ENCODE measurements at places on chromosomes 7 and 10. TPM values are rescaled to one million over a fixed set of nuclear protein-coding genes. Genes with fewer than 3 reads are reported as not detected.
A peak's percentile ranks its signal among the peaks of the same experiment; 100 is the strongest.

DNA sequence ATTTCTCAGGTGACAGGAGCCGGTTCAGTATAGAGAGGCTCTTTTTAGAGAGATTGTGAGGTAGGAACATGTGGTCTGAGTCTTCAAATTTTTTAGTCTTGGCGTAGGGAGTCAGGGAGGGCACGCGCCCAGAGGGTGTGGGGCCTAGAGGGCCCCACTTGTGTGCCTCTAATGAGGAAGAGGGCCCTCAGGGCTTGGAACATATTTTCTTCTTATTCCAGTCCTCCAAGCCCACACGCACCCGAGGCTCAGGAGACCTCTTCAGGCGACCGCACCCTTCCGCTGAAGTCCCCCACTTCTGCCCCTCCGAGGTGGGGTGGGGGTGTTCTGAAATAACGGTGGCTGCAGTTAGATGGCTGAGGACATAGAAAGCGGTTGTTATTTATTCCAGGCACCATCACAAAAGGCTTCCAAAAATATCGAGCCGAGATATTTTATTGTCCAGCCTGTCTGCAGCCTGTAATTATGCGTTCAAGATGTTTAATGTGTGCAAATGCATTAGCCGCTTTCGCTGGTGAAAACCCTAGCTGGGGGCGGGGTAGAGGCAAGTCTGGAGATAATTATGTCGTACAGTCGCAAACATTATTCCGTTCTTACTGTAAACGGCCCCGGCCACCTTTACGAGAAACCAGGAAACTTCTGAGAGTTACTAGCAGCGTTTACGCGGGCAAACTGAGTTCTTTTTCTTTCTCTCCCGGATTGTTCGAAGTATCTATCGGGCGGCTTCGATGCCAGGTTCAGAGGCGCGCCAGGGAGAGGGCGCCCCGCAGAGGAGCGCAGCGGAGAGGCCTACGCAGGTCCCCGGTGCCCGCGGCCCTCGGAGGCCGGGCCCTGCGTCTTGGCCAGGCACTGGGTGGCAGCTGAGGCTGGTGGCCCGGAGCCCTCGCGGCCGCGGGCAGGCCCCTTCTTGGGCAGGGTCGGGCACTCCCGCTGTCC lies 12.9 kb upstream of the HOXA13 start:
- no peak for DNase-seq

DNA sequence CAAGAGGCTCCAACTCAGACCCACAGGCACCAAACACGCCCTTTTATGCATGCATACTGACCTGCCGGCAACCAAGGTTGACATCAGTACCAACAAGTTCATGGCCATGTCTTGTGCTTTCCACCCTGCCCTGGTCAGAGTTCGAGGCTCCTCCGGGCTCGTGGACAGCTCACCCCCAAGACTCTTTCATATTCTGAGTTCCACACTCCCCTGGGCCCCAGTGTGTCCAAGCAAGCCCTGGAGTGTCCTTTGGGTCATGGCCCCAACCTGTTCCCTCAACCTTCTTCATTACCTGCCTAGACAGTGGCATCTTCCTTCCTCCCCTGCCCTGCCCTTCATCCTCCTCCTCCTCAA lies 40.5 kb downstream of the HIF1AN start:
- no peak for DNase-seq

GRCh38 chr7:120327054-120327453 lies 54.1 kb downstream of the KCND2 start:
- no peak for DNase-seq

GRCh38 chr10:6108631-6109443 lies 20.0 kb downstream of the RBM17 start:
- no peak for DNase-seq

GRCh38 chr10:71081912-71082311 lies 130.5 kb upstream of the UNC5B start:
- no peak for DNase-seq

GRCh38 chr10:80268938-80269588 lies 20.4 kb downstream of the MAT1A start:
- no peak for DNase-seq

GRCh38 chr10:68957654-68958053 lies 1.7 kb downstream of the DDX21 start:
- no peak for DNase-seq

GRCh38 chr10:92342796-92343195 lies 51.8 kb downstream of the MARCHF5 start:
- no peak for DNase-seq

DNA sequence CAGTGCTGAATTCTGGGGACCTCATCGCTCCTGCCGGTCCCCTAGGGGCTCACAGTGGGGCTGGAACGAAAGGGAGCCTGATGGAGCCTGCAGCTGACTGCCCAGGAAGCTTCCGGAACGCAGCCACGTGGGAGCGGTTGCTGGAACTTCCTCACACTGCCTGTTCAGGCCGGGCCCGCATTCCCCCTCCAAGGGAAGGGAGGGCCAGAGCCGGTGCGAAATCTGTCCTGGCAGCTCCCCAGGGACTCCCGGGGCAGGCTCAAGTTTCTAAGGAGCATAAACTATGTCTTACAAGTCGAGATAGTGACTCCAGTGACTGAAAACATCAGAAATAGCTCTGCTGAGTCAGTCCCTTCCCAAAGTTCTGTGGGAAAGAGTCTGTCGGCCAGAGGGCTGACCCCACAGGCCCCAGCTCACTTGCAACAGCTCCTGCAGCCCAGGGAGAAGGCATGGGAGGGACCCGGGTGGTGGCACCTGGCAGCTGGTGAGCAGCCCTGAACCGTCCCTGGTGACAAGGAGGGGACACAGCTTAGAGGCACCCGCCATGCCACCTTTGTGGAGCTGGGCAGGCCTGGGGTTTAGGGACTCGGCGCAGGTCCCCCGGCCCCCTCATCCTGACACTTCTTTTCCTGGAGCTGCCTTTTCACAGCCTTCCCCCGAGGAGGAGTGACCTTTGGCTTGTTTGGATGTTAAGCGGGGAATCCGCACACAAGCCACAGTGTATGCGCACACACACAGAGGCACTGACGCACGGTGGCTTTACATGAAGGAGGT lies 47.6 kb downstream of the PDGFA start:
- DNase-seq = no peak

DNA sequence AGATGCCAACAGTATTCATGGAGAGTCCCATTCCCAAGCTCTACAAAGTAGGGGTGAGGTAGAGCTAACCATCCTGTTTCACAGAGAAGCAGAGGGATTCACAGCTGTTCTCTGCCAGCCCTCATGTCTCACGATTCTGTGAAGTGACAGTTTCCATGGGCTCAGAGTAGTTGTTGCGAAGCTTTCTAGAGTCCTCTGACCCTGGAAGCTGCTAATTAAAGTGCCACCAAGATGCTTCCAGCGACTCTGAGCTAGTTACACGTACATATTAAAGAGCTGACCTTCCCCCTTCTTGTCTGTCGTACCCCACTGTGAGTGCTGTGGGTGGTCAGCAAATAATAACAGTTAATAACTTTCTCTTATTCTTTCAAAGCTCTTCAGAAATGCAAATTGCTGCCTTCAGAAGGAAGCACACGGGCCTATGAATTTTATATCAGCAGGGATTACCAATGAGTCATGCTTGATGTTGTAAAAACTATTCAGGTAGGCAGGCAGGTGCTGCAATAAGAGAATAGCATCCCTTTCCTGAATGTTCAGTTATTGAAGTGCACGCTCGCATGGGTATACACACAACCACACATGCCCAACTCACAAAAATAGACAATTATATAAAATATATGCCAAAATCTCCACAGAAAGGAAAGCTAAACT lies 34.1 kb downstream of the DNAJB9 start:
- no peak for DNase-seq

DNA sequence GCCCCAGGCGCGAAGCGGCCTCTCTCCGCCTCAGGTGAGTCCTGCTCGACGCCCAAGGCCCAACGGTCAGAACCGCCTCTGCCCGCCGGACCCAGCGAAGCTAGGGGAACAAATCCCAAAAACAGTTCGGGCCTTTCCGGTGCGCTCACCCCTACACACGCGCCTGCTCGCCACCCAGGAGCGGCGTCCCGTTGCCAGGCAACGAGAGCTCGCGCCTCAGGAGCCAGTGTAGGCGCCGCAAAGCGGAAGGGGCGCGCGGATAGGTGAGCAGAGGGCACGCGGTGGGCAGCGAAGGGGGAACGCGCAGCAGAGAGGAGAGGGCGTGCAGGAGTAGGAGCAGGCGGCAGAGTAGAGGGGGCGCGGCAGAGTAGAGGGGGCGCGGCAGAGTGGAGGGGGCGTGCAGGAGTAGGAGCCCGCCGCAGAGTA lies at the start of the genes DYDC1 and DYDC2:
Gene DYDC1, minus strand, starts transcription at position 193 of the 426 bp plus-strand sequence. CDS start 4,154 bp downstream, outside the sequence.
Gene DYDC2, plus strand, starts transcription at position 219 of the 426 bp plus-strand sequence. CDS start 5,663 bp downstream, outside the sequence.
- DNase-seq = peak; percentile 51

- DNase-seq = no peak
Observed at GRCh38 chr7:154178895-154179294, 126.7 kb downstream of the DPP6 start.

DNA sequence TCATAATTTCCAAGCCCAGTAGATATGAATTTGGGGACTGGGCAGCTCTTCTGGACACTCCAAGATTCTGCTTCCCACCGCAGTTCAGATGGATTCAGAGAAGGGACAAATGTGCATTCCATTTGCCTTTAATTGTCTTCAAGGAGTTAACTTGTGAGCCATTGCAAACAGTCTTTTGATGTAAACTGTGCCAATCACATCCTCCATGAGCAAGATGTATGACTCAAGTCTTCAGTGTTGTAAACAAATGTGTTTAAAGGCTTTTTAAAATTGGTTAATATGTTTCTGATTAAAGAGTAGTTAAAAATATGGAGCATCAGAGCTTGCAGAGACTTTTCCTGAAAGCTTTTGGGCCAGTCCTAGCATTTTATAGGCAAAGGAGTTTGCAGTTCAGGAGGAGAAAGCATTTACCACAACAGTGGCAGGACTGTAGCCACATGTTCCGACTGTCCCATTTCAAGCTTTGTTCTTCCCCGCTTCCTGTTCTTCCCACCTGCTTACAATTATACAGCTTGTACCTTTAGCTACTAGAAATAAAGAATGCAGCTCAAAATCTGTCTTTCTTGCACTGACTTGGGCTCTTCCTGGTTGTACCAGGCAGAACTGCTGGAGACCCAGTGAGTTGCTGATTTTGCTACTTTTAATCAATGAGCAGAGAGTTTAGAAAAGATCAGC lies 6.2 kb downstream of the SLC18A2 start:
- DNase-seq = no peak

DNA sequence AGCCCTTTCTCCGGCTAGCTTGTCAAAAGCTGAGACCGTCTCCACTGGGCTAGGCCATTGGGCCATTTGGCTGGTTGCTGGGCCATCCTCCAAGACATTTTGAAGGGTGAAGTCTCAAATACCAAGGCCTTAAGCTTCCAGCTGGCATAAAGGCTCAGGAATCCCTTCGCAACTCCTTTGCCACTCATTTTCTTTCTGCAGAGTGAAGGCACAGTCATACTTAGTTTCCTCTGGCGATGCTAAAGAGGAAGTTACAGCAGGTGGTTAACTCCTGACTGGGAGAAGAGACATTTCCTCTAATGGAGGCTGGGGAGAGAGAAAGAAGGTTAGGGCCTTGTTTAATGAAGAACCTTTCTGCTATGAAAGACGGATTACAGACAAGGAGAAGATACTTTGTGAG lies 4.8 kb upstream of the REPIN1 start:
- DNase-seq = no peak

- DNase-seq = no peak
Observed at GRCh38 chr7:121666306-121666705, 206.7 kb upstream of the PTPRZ1 start.

DNA sequence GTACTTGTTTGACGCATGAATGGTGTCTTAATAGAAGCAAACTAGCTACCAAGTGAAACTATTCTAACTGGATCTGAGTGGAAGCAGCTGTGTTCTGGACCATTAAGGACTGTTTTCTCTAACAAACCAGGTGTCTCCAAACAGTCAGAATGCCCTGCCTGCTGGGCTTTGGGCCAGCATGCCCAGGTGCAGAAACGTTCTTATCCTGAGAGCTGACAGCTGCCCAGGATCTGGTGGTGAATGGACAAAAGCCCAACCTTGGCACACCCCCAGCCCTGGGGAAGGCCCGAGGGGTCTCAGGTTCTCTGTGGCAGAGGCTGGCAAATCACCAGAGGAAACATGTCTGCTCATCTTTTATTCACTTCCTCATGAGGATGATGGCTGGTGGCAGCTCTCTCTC lies 48.2 kb upstream of the LAMB4 start:
- DNase-seq = no peak

- DNase-seq = no peak
Observed at GRCh38 chr10:10222304-10222841, 795.3 kb upstream of the CELF2 start.

- no peak for DNase-seq
Observed at GRCh38 chr7:151961536-151961935, 5.3 kb downstream of the GALNTL5 start.

DNA sequence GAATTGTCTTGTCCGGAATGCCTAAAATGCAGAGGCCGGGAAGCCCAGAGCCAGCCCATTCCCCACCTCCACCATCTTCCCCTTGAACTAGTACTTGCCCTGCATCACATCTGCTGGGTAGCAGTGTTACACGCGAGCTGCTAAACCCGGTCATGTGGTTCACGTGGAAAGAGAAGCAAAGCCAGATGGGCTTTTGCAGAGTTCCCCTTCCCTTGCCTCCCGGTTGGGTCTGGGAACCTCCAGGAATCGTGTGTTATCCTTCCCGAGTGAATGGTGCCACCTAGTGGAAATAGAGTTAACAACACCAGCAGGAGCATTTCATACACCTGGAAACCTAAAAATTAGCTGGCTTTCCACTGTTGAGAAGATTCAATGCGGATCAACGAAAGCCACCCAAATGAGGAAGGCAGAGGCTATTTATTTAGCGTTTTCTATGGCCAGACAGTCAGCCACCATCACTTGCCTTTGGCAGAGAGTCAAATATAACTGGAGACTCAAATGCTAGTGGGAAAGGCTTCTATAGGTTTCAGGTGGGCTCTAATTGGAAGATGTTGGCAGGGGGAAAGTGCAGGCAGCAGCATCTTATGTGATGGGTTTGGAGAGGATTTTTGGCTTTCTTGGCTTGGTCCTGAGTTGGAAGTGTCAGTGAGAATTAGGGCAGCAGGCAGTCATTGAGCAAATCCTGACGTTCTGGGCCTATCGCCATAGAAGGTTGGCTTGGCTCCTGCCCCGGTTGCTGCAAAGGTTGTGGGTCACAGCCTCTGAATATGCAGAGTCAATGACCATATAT lies 12.9 kb upstream of the DENND2A start:
- peak; percentile 65 for DNase-seq

- no peak for DNase-seq
Observed at GRCh38 chr10:13816195-13816925, 229.6 kb downstream of the PRPF18 start.

- DNase-seq = no peak
Observed at GRCh38 chr7:138470391-138471157, 10.5 kb downstream of the TRIM24 start.

RNF32 gene
- total RNA-seq = 1.4 TPM

VWDE gene
- total RNA-seq = not detected

SEC24C gene
- 85.9 TPM for total RNA-seq

HABP2 gene
- total RNA-seq = not detected

EIF3B gene
- total RNA-seq = 224 TPM

DPP6 gene
- total RNA-seq = 2.2 TPM

TMEM229A gene
- total RNA-seq = 10.9 TPM

EFCAB10 gene
- 0.70 TPM for total RNA-seq

C10orf105 gene
- 0.12 TPM for total RNA-seq

PRKAR1B gene
- 8.1 TPM for total RNA-seq

CDK14 gene
- 49.6 TPM for total RNA-seq

Data from neural crest cell (in vitro differentiated cells).